ENCODE measurements at places on chromosomes 11 and 22.
A peak's percentile ranks its signal among the peaks of the same experiment; 100 is the strongest.

- no peak for DNase-seq
Observed at GRCh38 chr22:25160120-25160996, 39.3 kb upstream of the CRYBB3 start.

- no peak for DNase-seq
Observed at GRCh38 chr11:126357969-126358762, 2.7 kb downstream of the ST3GAL4 start.

GRCh38 chr11:34750692-34751405 is 130.0 kb downstream of the EHF start:
- peak; percentile 25 for DNase-seq

- no peak for DNase-seq
Observed at GRCh38 chr22:23268139-23268712, 87.9 kb downstream of the BCR start.

DNA sequence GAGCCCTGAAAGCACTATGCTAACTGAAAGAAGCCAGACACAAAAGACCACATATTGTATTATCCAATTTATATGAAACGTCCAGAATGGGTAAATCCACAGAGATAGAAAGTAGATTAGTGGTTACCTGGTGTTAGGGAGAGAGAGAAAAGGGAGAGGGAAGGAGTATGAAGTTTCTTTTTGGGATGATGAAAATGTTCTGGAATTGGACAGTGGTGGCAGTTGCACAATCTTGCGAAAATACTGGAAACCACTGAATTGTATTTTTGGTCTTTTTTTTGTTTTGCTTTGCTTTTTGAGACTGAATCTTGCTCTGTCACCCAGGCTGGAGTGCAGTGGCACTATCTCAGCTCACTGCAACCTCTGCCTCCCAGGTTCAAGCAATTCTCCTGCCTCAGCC is 63.5 kb downstream of the MRTFA start:
- DNase-seq: peak; percentile 47

DNA sequence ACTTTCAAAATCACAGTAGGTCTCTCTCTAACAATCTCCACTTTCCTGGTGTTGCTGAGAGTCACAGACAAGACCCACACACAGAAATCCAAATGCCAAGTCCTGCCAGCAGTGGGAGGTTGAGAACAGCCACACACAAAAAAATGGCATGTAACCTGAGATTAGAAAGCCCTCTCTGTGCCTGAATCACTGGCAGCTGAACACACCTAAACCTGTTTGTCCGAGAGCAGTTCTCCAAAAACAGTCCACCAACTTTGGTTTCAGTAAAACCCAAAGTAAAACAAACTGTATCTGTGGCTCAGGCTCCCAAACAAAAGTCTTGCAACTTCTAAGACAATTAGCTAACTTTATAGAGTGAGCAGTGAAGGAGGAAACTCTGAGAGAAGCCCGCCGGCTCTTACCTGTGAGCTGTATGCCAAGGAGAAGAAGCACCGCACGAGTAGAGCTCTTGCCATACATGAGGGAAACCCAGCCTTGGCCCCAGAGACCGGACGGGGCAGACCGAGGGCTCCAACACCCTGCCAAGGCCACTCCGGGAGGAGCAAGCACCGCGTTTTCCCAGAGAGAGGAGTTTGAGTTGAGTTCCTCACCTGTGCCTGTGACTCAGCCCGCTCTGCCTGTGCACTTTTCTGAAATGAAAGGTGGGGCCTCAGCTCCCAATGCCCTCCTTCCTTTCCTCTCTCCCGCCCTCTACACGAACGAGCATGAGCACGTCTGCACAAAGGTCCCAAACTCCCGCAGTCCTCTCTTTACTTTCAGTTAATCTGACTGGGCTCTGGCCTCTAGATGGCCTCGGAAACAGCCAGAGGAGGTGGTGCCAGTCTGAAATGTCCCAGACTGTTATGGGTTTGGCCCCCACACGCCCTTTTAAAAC is at the start of gene MPZL2:
Gene MPZL2, minus strand, starts transcription at position 603 of the 874 bp plus-strand sequence. Its CDS starts 144 bp downstream, at position 459.
- DNase-seq: no peak

DNA sequence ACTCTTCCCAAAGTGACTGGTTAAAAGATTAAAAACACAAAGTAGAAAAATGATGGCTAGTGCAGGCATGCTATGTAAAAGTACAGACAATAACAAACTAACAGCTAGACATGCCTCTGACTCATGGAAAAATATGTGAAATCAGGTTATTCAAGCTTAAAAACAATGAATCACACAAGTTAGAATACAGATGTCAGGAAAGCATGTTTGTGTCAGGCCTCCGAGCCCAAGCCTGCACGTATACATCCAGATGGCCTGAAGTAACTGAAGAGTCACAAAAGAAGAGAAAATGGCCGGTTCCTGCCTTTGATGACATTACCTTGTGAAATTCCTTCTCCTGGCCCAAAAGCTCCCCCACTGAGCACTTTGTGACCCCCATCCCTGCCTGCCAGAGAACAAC is 110.1 kb downstream of the NOX4 start:
- peak; percentile 88 for DNase-seq

GRCh38 chr11:43367382-43368178 is 8.9 kb downstream of the TTC17 start:
- peak; percentile 90 for DNase-seq

DNA sequence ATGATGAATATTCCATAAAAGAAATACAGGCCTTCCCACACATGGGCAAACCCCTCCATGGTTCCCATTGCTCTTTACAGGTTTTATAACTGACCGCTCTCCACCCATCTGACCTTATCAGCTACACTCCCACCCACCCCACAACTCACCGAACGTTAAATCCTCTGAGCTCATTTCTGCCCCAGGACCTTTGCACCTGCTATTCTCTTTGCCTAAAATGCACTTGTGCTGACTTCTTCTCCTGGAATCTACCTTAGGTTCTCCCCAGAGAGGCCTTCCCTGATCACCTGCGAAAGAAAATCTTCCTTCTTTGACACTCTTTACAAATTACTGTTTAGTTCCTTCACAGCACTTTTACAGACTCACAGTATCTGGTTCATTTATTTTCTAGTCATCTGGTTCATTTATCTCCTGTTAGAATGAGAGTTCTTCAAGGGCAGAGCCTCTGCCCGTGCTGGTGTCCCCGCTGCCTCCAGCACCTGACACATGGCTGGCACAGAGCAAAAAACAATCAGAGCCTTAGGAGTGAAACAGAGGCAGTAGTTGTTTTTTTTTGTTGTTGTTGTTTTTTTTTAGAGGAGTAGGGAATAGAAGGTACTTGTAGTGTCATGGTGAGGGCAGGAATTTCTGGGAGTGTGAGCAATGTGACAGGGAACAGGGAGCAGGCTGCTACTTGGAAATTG is 21.6 kb upstream of the GRK3 start:
- no peak for DNase-seq

GRCh38 chr11:11996321-11997048 is 11.9 kb downstream of the DKK3 start:
- DNase-seq: no peak

GRCh38 chr11:80856066-80856465 is 1415.2 kb upstream of the TENM4 start:
- peak; percentile 5 for DNase-seq

DNA sequence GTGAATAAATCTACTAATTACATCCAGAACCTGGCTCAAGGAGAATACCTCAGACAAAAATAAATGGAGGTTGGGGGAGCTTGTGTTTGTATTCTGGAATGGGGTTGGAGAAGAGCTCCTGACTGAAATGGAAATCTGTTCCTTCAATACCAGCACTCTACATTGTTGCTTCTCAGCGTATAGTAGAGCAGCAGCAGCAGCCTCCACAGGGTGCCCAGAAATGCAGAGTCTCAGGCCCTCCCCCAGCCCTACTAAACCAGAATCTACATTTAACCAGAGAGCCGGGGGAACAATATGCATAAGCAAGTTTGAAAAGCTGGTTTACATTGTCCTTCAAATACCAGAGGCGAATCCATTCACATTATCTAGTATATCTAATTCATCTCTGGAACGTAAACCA is 474.8 kb downstream of the NTM start:
- DNase-seq: no peak

GRCh38 chr11:134066943-134067885 is 1.7 kb upstream of the JAM3 start:
- DNase-seq: no peak

- DNase-seq: peak; percentile 55
Observed at GRCh38 chr11:68855205-68855981, 13.7 kb upstream of the CPT1A start.

DNA sequence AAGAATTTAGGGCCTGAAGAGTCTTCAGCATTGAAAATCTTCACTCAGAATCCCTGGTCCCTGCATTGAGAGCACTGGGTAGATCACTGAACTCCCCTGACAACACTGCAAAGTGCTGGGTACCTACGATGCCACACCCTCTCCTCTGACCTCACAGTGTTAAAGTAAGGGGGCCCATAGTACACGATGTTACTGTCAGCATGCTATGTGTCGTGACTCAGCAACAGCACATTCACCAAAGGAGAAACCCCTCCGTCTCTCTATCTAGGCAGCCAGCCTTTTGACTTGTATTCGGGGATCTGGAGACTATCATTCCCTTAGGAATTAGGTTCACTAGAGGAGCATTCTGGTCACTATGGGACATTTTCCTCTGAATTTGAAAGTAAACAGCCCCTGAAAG is 67.4 kb upstream of the PITPNB start:
- DNase-seq: no peak

Measured in fibroblast of villous mesenchyme (primary cell).